Right kidney (tissue), 9 donors: ENCODE measurements at places on chromosomes 6 and 20.

GRCh38 chr6:79694623-79695343 lies 63.7 kb downstream of the SH3BGRL2 start:
- DNase-seq = no peak

- DNase-seq = no peak
Observed at GRCh38 chr6:90547991-90548390, 38.9 kb downstream of the MAP3K7 start.

DNA sequence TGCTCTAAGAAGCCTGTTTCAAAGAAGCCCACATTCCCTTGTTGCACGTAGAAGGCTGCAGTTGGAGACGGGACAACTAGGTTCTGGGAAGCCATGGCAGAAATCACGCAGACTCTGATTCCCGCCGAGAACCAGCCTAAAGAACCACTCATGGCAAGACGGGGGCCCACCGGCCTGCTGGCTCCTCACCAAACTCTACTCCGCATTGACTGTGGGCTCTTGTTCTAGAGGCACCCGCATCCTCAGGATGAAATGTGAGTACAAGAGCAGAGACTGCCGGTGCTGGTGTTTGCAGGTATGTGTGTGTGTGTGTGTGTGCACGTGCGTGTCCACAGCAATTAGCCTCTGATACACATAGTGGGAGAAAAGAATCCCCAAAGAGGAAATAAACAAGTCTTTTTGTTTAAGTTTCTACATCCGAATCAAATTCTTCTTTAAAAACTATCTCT lies 42.3 kb upstream of the NR2E1 start:
- peak; percentile 34 for DNase-seq

DNA sequence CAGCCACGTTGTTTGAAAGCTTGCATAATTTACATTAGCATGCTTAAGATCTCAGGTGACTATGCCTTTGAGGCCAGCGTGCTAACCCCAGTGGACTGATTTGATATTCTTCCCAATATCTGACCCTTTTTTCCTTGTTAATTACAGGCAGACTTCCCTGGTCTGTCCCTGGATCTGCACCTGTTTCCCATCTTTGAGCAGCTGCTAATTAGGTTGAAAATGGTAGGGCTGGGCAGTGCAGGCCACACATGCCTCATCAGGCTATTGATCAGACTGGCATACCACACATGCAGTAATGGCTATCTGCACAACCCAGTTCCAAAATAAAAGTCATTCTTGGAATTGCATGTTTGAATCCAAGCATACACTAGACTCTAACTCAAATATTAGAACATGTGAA lies 164.3 kb upstream of the TFAP2D start:
- no peak for DNase-seq

DNA sequence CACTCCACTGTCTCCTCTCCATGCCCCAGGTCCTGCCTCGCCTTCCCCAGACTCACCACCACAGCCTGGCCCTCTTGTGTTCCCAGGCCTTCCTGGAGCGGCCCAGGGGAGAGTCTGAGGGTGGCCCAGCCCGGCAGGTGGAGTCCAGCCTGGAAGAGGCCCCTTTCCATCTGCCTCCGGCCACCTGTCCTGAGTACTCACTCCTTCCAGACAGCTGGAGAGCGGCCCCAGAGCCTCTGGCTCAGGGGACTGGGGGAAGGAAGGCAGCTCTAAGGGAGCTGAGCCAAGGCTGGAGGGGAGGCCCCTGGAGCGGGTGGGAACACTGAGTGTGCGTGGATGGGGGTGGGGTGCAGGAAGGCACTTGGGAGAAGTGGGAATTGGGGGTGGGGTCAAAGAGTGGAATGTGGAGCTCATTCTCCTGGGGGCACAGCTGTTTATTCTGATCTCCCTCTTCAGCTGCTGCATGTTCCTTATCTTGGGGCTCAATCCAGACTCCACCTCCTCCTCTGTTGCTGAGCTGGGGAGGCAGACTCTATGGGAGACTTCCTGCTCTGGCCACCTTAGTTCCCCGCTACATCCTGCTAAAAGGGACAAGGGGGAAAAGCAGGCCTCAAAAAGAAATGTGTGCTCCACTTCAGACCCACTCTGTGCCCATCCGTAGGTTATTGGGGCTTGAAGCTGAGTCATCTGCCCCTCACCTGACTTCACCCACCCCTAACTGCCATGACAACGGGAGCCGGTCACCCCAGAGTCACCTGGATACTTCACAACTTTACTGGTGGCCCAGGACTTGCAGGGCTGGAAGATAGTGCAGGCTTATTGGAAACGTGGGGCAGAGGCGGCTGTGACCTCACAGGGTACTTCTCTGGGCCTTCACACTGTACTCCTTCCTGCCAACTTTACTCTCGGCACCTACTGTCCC lies 19.5 kb upstream of the TAF8 start:
- DNase-seq = peak; percentile 23

GRCh38 chr6:109417646-109418045 lies 22.8 kb downstream of the PPIL6 start:
- DNase-seq = no peak

DNA sequence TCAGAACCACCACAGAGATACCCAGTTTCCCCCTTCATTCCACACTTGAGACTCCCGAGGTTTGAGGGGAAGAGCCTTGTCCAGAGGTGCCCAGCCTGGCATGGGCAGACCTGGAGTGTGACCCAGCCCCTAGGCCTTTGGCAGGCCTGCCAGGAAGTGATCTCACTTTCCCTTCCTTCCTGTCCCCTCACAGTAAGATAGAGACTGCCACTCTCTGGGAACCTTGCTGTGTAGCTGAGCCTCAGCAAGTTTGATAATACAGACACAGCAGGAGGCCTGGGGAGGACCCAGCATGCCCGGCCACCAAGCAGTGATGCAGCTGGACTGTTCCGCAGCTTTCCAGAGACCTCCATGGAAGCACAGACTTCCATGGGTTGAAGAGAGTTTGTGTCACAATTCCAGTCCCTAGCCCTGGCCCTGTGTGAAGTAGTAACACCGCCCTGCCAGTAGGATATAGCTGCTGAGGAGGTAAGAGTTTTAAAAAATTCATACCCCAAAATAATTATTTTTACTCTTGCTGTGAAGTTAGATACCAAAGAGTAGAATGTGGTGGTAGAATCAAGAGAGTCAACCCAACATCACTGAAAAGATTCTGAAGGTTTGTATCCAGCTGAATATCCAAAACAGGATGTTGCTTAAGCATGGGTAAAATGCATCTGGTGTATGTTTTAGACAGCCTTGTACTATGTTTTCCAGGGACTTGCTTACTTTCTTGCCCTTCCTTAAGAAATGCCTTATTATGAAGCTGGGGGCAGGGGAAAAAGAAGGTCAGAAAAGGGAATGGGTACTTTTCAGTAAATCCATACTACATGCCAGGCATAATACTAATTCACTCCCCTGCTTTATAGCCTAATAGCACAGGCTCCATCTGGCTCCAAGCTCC lies 16.3 kb downstream of the PKIG start:
- DNase-seq = no peak

- DNase-seq = no peak
Observed at GRCh38 chr6:143955971-143956370, 52.1 kb downstream of the PLAGL1 start.

GRCh38 chr6:133062696-133063306 lies 178.4 kb upstream of the EYA4 start:
- no peak for DNase-seq

- DNase-seq = no peak
Observed at GRCh38 chr6:21748343-21749056, 154.9 kb downstream of the SOX4 start.

- DNase-seq = no peak
Observed at GRCh38 chr20:42093542-42094440, 475.6 kb upstream of the CHD6 start.

DNA sequence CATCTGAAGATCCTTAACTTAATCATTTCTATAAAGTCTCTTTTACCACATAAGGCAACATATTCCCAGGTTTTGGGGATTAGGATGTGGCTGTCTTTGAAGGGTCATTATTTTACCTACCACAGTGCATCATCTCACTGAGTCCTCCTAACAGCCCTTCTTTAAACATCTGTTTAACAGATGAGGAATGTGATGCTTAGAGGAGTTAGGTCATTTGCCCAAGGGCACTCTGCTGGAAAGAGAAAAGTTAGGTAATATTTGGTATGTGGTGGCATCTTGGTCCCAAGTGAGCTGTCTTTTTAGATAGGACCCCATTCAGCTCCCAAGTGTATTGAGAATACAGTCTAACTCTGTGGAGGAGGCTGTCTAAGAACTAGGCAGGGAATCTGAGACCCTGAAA lies 11.0 kb downstream of the MMP24 start:
- no peak for DNase-seq

DNA sequence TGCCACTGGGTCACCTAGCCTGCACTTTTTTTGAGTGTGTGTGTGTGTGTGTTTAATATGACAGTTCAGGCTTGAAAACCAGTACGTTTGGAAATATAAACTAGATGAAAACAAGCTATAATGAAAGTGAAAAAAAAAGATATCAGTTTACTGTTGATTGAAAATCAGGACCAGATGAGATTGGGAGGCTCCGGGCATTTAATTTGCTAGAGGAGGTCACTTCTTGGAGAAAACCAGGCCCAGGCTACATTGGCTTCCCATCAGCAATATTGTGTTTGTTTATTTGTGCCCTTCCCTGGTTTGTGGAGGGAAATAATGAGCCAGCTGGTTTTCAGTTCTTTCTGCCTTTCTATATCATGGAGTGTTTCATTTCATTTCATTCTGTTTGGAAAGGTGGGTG lies 246.6 kb upstream of the JAG1 start:
- DNase-seq = no peak

DNA sequence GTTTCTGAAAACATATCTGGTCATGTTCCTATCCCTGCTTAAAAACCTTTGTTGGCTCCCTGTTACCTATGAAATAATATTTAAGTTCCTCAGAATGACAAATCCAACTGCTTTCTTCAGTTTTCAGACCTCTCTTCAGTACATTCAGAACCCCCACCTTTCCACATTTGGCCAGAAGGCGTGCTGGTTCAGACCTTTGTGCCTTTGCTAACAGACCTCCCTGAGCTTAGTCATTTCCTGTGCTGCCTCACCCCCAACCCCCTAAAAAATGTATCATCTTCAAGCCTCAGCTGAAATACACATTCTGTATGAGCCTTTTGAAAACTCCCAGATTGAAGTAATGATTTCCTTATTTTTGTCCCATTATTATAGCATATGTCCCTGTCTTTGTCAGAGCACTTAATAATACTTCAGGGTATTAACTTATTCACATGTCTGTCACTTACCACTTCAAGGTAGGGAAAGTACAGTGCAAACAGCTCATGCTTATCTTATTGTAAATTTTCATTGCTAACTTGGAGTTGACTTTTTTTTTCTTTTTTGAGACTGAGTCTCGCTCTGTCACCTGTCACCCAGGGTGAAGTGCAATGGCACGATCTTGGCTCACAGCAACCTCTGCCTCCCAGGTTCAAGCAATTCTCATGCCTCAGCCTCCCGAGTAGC lies 19.7 kb downstream of the FAM217A start:
- DNase-seq = no peak
